ENCODE measurements at places on chromosomes 7 and 10.

- DNase-seq, result no peak
Observed at GRCh38 chr10:104811166-104811565, 170.1 kb downstream of the SORCS3 start.

GRCh38 chr7:55552320-55553023, 19.8 kb downstream of the VOPP1 start:
- peak; percentile 92 for DNase-seq

DNA sequence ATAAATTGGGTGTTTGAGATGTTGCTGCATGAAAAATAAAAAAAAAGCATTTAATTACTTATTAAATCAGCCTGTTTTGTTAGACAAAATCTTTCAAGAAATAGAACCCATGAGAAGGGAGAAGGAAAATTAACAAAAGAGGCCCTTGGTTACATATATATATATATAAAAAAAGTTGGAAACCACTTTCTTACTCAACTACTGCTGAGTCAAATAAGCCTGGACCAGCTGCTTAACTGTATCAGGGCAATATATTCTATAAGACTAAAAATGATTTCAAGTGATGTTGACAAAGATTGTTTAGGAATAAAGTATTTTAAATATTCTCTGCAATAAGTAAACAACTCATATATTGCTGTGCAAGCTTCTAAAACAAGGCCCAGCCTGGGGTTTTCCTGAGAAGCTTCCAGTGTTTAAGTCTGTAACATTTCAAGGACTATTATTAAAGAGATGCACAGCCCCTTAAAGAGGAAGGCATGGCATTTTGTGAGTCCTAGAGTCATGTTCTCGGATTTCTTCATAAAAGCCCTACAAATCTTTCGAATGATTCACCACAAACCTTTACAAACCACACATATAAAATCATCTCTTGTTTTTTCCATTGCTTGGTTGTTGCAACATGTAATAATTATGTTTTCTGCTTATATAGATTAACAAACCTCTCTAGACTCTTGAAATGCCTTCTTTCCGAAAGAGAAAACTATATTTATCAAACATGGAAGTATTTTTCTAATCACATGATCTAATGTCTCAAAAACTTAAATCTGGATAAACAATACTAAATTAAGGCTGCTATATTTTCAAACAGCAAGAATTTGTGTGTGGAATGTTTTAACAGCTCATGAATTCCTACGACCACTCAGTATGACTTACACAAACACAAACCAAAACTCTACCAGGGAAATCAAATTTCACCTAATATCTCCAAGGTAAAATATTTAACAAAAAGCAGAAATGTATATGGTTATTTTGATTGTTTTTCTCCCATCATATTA, 14.3 kb downstream of the JAZF1 start:
- DNase-seq, result peak; percentile 60

- no peak for DNase-seq
Observed at GRCh38 chr10:78177491-78178185, 144.0 kb downstream of the RPS24 start.

DNA sequence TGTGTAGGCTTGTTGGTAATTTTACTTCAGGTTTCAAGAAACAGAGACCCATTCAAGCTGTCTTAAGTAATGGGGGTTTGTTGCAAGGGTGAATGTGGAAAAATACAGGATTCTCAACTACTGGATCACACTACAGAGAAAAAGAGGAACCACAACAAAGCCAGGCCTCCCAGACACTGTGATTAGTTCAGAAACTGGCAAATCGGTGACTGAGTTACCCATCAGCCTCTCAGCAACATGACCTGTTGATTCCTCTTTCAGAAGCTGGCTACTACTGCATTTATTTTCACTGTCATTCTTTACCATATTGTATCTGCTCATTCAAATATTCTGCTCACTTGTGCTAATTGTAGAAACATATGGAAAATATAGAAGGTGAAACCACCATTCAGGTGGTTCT, 16.0 kb downstream of the CCDC71L start:
- no peak for DNase-seq

DNA sequence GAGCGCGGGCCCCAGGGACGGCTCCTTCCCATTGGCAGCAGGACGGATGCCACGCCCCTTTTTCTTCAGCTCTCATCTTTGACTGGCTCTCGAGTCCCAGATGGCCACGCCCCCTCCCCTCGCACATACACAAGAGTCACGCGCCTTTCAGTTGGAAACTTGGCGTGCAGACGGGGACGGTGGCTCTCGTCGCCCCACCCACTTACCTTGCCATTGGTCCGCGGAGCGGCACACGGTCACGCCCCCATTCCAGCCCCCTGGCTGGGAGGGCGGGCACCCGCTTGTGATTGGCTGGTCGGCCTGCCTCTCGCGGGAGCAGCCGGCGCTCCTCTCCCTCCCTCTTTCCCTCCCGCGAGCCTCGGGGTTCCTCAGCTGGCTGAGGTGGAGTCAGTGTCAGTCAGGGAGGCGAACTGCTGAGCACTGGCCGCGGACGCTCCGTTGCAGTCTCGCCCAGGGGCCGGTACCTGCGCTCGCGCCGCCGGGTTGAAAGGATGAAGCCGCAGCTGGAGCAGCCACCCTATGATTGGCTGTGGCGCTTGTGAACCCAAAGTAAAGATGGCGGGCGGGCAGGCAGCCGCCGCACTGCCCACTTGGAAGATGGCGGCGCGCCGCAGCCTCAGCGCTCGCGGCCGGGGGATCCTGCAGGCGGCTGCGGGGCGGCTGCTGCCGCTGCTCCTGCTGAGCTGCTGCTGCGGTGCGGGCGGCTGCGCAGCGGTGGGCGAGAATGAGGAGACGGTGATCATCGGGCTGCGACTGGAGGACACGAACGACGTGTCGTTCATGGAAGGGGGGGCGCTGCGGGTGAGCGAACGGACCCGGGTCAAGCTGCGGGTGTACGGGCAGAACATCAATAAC, at the start of gene CNNM2:
CNNM2 (plus strand) TSS at position 333 of the 855 bp plus-strand sequence; CDS start at position 520, 187 bp downstream.
- peak; percentile 100 for DNase-seq

- DNase-seq, result peak; percentile 24
Observed at GRCh38 chr10:31062856-31063255, 31.2 kb upstream of the ZNF438 start.

DNA sequence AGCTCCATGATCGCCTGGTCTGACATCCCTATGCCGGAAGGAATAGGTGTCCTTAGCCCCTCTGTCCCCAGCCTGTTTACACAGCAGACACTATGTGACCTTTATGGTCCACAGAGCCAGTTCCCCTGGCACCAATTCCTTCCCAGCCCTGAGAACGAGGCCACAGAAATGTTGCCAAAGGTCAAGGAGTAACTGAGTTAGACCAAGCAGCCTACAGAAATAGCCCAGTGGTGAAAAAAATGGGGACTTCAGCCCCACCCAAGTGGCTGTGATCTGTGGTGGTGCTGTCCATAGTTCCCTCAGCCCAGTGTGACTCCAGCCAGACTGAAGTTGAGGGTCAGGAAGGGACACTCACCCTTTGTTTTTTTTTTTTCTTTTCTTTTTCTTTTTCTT, 2.5 kb downstream of the PGAM2 start:
- DNase-seq, result no peak

- DNase-seq, result no peak
Observed at GRCh38 chr10:132187430-132188138, 836 bp downstream of the DPYSL4 start.

- DNase-seq, result no peak
Observed at GRCh38 chr10:68655620-68656126, 65.4 kb upstream of the CCAR1 start.

- DNase-seq, result no peak
Observed at GRCh38 chr7:70789481-70790214, 342.3 kb upstream of the GALNT17 start.

GRCh38 chr10:111338805-111339204, 262.0 kb downstream of the ADRA2A start:
- no peak for DNase-seq

DNA sequence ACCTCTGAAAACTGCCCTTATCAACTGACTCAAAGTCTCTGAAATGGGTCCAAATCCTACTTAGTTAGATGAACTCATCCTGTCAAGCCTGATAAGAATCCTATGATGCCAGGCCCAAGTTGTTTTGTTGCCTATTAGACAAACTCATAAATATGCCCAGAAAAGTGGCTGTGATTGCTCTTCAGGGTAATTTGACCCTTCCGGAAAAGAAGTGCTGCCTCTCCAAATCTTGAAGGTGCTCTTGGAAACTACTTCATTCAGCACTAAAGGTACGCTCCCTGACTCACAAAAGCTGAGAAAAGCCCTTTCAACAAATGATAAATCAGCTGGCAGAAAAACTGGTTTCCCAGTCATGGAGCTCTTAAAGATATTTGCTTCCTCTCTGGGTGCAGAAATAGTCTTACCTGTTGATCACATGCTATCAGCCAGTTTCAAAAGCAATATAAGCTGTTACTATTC, 6.7 kb downstream of the IFIT5 start:
- peak; percentile 90 for DNase-seq

DNA sequence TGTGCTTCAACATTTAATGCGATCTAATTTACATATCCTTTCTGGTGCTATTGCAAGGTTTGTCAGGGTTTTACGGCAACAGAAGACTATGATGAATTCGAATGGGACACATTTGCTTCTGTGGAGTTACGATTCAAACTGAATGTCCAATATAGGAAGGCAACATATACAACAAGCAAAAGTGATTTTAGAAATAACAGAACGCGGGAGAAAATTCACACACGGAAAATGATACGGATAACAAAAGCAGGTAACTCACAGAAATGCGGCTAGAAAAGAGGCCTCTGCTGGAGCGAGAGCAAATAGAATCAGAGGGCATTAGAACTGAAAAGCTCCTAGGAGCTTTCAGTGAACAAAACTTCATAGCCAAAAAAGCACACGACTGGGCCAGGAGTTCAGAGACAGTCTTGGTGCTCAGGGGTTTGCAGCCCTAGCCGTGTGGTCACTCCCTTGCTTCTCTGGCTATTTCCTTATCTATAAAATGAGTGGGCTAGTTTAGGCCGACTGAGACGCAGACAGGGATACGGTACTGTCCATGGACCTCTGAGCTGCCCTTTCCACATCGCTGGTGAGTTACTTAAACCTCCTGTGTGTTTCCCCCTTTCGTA, 557 bp upstream of the TAX1BP1 start:
- DNase-seq, result no peak

DNA sequence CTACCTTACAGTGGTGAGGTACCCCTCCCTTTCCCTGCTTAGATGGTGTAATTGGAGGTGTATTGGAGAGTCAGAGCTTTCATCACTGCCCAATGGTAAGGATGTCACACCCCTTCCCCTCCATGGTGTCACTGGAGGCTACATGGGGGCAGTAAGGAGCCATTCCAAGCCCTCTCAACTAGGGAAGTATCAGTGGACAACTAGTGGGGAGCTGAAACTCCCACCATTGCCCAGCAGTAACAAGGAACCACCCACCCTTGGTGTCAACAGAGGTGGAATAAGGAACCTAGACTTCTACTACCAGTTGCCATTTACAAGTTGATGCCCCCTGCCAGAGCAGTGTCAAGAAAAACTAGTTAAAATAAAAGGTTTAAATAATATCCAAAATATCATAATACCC, 2.8 kb upstream of the HIBADH start:
- DNase-seq, result no peak

- peak; percentile 54 for DNase-seq
Observed at GRCh38 chr7:121803039-121803438, 69.9 kb upstream of the PTPRZ1 start.

DNA sequence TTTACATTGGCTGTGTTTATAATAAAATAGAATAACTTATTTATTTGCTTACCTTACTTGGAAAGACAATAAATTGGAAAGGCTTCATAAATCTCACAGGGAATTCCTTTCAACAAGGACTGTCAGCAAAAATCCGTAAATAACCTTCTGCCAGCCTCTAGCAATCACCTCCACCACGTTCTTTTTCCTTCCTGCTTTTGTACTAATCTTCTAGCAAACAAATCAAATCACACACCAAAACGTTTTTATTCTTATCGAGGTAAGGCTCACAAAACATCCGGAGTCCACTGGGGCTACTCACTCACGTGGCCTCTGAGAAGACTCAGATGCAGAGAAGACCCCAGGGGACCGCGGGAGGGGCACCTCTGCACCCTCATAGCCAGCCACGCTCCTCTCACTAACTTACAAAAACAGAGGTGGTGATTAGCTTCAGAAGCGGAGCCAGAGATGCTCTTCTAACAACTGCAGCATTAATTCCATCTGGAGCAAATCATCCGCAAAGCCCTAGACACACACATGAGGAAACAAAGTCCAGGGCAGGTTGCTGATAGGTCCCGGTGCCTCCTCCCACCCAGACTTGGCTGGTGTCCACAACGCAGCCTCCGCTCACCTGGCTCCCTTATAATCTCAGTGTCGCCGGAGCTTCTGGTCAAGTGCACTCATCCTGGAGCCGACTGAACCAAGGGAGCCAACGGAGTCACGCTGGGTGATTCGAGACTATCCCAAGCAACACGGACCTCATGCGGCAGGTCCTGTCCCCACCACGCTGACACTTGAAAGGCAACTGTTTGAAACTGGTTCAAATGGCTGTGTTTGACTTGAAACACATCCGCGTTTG, 22.5 kb downstream of the CTBP2 start:
- no peak for DNase-seq

DNA sequence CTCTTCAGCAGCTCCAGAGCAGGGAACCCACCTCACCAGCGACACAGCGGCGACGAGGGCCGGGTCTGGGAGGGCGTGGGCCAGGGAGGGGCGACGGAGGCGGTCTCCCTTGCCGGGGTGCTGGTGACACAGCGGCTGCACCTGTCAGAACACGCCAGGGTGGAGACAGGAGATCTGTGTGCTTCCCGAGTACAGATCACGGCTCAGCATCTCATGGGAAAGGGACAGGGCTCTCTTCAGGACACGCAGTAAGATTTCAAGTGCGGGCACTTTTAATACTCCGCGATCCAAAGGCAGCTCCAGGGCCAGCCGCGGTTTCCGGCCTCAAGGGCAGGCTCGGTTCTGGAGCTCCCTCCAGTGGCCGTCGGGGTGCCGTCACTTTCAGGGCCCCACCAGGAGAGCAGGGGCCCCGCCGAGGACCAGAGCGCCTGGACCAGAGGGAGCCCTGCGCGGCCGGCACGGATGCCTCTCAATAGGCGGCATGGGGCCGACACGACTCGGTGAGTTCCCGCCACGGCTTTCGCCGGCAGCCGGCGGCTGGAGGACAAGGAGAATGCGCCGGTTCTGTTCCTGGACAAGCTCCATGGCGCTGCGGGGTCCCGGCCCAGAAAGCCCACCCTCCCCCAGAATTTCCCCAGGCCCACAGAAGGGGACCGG, 21.4 kb downstream of the GPR146 start:
- peak; percentile 75 for DNase-seq

- DNase-seq, result no peak
Observed at GRCh38 chr7:95467912-95468607, 17.7 kb upstream of the ASB4 start.
